ENCODE measurements at places on chromosomes 11 and 22. TPM values are rescaled to one million over a fixed set of nuclear protein-coding genes. Genes with fewer than 3 reads are reported as not detected.

The ANKRD13D gene
- total RNA-seq = 32.0 TPM

The SNX32 gene
- total RNA-seq = 0.06 TPM

The RCOR2 gene
- total RNA-seq = 1.3 TPM

The OR52A5 gene
- not detected for total RNA-seq

All from A549 treated with CORT108297 at 1 μM for 4 hours (cell line).